Stimulated activated CD4-positive, alpha-beta T cell treated with anti-CD3 and anti-CD28 coated beads, Interleukin-1b, Interleukin-23, amount 100 ng/mL, for 4 hours (primary cell): ENCODE measurements at places on chromosomes 2 and 18.

- DNase-seq: no peak
Measured at GRCh38 chr2:25567406-25567805, 106.0 kb downstream of the DTNB start.

- DNase-seq: no peak
Measured at GRCh38 chr18:61679836-61680235, 213.0 kb downstream of the RNF152 start.

DNA sequence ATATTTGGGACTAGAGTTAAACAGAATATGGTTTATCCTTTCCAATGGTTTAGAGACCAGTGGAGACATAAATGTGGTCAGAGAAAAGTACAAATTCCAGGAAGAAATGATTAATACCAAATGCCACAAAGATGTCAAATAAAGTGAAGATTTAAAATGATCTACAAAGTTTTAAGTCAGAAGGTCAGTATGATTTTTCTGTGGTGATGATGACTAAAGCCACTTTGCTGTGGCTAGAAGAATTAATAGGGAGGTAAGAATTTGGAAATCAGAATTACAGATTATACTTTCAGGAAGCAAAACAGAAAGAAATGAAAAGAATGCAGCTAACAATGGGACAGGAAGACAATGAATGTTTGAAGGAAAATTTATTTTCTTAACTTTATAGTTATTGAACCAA lies 91.5 kb upstream of the CDH7 start:
- no peak for DNase-seq

DNA sequence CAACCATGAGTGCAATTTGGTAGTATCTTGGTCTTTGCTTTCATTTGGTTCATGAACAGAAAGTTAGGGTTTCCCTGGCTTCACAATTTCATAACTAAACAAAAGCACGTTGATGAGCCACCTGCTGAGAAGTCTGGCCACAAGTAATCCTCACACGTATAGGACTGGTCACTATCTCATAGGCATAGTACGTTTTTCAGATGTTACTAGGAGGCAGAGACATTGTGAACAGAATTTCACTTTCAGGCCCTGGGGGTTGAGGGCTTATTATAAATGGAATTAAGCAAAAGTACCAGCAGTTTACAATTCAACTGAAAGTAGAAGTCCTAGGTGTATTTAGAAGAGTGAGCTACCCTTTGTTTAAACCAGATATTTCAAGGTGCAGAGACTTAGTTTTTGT lies 277.1 kb downstream of the ALPK2 start:
- no peak for DNase-seq

- no peak for DNase-seq
Measured at GRCh38 chr2:86396291-86396785, 44.8 kb upstream of the KDM3A start.

GRCh38 chr2:61253136-61253535 lies 91.1 kb downstream of the C2orf74 start:
- DNase-seq: no peak

DNA sequence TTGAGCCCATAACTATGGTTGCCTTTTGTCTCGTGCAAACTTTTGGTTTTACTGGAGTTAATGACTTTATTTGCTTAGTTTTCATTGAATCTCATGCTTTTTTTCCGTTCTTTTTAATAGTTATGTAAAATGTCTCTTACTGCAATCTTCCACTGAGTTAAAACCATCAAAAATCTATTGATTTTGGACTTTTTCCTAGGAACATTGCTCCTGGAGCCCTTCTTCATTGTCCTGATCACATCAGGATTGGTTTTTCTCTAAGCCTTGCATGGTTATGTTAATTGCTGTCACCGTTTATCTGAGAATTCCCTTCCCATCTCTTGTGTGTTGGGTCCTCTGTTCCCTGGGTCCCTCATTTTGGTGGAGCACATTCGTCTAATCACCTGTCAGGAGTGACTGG lies 125.5 kb downstream of the PARD3B start:
- no peak for DNase-seq

DNA sequence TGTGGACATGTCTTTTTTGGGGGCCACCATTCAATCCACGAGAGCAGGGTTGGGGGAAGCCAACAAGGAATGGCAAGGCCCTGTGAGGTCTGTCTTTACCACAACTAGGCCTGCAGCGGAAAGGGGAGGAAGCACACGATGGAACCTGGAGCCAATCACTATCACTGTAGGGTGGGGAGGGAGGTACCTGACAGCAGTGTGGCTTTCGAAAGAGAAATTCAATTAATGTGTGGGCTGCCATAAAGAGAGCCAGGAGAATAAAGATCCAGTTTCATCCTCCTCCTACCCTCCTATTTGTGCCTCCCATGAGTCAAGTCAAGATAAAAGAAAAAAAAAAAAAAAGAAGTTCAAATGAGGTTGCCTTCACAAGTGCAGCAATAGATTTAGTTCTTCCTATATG lies 18.9 kb upstream of the RBMS1 start:
- DNase-seq: no peak

- DNase-seq: no peak
Measured at GRCh38 chr2:173216051-173216450, 138.6 kb upstream of the CDCA7 start.

DNA sequence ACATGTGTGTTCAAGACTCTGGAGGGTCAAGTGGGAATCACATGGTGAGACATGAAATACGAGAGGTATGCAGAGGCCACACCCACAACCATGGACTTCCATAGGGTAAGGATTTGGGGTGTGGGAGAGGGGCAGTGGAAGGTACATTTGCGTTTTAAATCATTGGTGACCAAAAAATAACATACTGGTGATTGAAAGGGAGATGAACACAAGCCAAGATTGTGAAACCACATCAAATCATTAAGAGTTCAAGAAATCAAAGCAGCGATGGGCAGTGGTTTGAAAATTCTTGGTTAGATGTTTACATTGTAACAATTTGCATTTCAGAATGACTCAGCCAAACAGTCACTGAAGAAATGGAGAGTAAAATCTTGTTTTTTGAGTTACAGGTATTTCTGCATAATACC lies 1.9 kb upstream of the CABYR start:
- no peak for DNase-seq

GRCh38 chr2:30770816-30771576 lies 36.2 kb downstream of the CAPN13 start:
- no peak for DNase-seq

GRCh38 chr2:7131261-7131660 lies 214.0 kb downstream of the RNF144A start:
- DNase-seq: no peak

DNA sequence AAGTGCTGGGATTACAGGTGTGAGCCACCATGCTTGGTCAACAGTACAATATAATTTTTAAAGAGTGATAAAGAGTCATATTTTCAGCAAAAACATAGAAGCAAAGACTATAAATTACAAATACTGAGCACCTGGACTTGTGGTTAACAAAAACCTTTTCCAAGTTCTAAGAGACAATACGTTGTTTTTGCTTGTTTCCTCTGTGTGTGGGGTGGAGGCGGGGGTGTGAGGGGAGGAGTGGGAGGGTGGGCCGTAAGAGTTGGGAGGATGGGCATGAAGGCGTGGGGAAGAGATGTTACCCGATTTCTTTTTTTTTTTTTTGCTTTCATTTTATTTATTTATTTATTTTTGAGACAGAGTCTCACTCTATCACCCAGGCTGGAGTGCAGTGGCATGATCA lies 78.0 kb upstream of the WIPF1 start:
- no peak for DNase-seq

GRCh38 chr2:224969095-224969494 lies 73.2 kb downstream of the DOCK10 start:
- DNase-seq: no peak

GRCh38 chr18:25737710-25738311 lies 352.6 kb downstream of the SS18 start:
- no peak for DNase-seq

DNA sequence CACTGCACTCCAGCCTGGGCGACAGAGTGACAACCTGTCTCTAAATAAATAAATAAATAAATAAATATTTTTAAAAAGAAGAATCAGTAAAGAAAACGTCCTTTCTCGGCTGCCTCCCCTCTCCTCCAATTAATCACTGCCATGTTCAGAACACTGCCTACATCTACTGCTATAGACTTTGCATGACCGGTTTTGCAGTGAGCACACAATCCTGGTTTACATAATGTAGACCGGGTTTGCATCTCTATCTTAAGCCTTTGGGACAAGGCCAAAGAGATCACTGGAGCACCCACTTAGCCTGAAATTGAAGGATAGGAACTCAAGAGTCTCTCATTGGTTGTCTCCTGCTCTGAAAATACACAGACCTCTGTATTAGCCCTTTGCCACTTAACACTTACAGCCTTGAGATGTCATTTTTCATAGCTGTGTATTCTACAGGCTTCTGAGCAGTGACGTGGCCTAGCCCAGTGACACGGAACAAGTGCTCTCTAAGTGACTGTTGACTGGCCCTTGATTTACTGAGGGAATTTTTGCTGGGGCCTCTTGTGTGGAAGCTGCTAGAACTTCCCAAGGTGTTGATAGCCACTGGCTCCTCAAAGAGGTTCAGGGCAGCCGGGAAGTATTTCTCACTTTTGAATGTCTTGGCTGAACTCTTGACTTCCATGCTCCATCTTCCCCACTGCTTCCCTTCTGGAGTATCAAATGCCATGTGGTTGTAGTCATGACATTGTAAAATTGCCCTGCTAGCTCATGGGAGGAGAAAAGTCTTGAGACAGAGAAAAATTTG lies 45.3 kb upstream of the CCBE1 start:
- no peak for DNase-seq

DNA sequence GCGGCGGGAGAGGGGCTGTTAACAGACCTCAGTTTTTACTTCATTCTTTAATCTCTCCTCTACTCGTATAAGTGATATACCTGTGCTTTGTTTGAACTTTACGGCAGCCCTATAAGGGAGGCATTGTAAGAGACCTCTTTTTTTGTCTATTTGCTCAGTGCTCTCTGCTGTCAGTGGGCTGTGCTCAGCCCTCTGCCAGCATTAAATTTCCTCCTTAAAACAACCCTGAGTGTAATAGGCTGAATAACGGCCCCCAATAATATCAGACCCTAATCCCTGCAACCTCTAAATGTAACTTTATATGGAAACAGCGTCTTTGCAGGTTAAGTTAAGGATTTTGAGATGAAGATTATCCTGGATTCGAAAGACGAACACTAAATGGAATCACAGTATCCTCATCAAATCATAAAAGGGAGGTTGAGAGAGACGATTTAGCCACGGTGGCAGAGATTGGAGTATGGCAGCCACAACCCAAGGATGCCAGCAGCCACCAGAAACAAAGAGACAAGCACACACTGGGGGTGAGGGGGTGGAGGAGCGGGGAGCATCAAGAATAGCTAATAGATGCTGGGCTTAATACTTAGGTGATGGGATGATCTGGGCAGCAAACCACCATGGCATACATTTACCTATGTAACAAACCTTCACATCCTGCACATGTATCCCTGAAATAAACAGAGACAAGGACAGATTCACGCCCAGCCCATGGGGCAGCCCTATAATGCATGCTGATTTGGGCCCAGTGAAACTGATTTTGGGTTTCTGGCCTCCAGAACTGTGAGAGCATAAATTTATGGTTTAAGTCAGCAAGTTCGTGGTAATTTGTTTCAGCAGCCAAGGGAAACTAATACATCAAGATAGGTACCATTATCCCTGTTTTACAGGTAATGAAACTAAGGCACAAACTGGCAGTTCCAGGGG lies 894 bp upstream of the FARSB start:
- DNase-seq: no peak

- no peak for DNase-seq
Measured at GRCh38 chr2:67041051-67041450, 356.1 kb upstream of the ETAA1 start.

DNA sequence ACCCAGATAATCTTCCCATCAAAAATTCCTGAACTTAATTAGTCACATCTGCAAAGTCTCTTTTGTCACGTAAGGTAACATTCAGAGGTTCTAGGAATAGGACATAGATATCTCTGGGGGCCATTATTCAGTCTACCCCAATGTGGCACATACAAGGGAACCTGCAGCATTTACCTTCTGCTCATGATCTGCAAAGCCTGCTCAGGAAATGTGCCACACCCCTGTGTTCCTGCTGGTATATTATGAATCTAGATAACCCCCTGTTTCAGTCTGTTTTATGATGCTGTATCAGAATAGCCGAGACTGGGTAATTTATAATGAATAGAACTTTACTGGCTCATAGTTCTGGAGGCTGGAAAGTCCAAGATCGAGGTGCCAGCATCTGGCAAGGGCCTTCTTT lies 103.5 kb downstream of the ARL4C start:
- no peak for DNase-seq

- no peak for DNase-seq
Measured at GRCh38 chr18:28012336-28012735, 164.6 kb downstream of the CDH2 start.

DNA sequence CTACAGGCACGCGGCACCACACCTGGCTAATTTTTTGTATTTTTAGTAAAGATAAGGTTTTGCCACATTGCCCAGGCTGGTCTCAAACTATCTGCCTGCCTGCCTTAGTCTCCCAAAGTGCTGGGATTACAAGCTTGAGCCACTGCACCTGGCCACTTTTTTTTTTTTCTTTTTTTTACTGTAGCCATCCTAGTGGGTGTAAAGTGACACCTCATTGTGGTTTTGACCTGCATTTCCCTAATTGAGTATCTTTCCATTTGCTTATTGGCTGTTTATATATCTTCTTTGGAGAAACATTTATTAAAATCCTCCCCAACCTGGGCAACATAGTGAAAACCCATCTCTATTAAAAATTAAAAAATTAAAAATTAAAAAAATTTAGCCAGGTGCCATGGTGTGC lies 12.0 kb downstream of the PCBP1 start:
- no peak for DNase-seq

DNA sequence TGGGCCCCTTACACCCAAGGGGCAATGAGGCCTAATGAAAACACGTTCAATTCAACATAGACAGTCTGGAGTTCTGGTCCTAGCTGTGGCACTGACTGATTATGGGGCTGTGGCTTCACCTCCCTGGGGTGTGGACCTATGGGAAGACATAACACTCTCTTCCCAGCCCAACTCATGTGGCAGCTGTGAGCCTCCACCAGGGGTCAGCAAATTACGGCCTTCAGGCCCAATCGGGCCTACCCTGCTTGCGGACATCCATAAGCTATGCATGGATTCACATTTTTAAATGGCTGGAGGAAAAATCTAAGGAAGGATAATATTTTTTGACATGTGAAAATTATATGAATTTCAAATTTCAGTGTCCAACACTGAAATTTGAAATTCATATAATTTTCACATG lies 101.3 kb downstream of the LOXHD1 start:
- no peak for DNase-seq
